Lung (tissue), 17 donors: ENCODE measurements at places on chromosomes 4 and X. TPM values are rescaled to one million over a fixed set of nuclear protein-coding genes. Genes with fewer than 3 reads are reported as not detected.

GRCh38 chr4:123312951-123313592, 83.5 kb upstream of the SPRY1 start:
- no peak overlapping the region for H3K27ac ChIP-seq
- H3K36me3 ChIP-seq, result no peaks in the 10 kb centered on the region
- no peak overlapping the region for H3K4me3 ChIP-seq
- no peaks in the 10 kb centered on the region for H3K27me3 ChIP-seq
- DNase-seq, result no peak

- H3K27ac ChIP-seq, result no peak overlapping the region
- no peak overlapping the region for H3K4me3 ChIP-seq
- no peak for DNase-seq
- H3K27me3 ChIP-seq, result no peaks in the 10 kb centered on the region
These were observed 1.4 kb downstream of the CLDN22 start for GRCh38 chr4:183318656-183319055.

- H3K4me3 ChIP-seq, result no peak overlapping the region
- no peaks in the 10 kb centered on the region for H3K27me3 ChIP-seq
- H3K4me1 ChIP-seq, result peaks cover 8% of the 10 kb centered on the region
- peak; percentile 41 for DNase-seq
- H3K36me3 ChIP-seq, result no peaks in the 10 kb centered on the region
- no peak overlapping the region for H3K27ac ChIP-seq
These were observed 61.8 kb downstream of the C4orf50 start for GRCh38 chr4:5956285-5957021.

DNA sequence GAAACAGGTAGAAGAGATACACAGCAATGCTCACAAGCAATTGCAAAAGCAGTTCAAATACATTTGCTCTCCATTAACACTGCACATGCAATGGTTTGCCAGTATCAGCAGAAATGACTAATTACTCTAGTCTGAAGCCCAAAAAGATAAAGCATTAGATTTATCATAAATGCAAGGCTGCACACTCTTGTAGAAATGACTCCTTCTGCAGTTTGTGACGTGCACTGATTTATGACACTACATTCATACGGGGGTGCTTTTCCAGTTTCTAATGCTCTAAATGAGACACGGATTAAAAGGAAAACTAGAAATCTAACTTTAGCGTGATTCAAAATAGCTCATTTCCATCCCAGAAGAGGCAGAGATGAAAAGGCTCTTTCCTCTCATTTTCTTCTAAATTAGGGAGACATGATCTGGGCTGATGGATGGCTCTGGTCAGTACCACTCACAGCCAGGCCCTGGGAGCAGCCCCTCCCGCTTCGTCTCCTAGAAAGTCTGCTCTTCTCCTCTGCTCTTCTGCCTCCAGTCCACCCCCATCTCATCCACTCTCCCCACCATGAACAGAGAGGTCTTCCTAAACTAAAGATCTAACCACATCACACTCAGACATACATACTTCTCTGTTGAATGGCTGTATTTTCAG, 33.2 kb downstream of the PPP2R2C start:
- no peaks in the 10 kb centered on the region for H3K36me3 ChIP-seq
- H3K27ac ChIP-seq, result no peak overlapping the region
- H3K27me3 ChIP-seq, result no peaks in the 10 kb centered on the region

Gene CXCL13
- total RNA-seq, result not detected

- DNase-seq, result no peak
- H3K27ac ChIP-seq, result no peak overlapping the region
- H3K27me3 ChIP-seq, result no peaks in the 10 kb centered on the region
- H3K4me3 ChIP-seq, result no peak overlapping the region
These were observed 14.0 kb upstream of the GPKOW start for GRCh38 chrX:49137492-49137891.

DNA sequence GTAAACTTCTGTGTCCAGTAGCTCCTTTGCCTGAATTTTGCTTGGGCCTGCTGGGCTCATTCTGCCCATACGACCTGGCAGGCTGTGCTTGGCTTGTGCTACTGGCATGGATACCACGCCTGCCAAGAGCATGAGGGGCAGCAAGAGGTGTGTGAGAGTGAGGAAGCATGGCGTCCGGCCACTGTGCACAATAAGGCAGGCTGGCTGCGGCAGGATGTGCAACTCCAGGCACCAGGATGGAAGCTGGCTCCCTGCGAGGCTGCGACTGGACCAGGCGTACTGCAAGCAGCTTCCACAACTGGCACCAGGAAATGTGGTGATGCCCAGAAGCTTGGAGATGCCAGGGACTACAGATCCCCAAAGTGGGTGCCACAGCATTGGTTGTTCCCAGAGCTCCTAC, 709.3 kb downstream of the PCDH18 start:
- H3K27ac ChIP-seq, result no peak overlapping the region
- no peaks in the 10 kb centered on the region for H3K4me1 ChIP-seq
- no peaks in the 10 kb centered on the region for H3K27me3 ChIP-seq
- no peak overlapping the region for H3K4me3 ChIP-seq

DNA sequence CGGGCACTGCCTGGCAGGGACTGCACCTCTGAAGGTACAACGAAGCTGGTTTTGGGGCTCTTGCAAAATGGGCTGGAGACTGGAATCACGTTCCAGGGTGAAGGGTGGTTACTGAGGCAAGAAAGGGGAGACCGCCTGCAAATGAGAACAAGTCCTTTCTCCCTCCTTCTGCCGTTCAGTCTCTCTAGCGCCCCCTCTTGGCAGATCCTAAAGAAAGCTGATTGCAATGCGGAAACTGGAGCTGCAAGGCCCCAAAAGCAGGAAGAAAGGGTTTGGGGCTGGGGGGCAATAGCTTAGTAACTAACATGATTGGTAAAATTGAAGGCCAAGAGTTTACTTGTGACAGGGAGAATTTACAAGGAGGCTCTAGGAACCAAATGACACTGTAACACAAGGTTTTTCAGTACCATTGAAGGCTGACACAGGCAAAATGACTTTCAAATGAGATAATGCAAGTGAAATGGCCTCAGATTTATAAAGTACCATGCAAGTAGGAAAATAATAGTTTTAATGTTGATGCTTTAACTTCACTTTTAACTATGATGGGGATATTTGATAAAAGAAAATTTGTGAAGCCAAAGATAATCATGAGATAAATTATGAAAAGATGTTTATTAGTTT, 222.7 kb upstream of the HAND2 start:
- H3K4me1 ChIP-seq, result no peaks in the 10 kb centered on the region
- no peaks in the 10 kb centered on the region for H3K27me3 ChIP-seq
- H3K36me3 ChIP-seq, result no peaks in the 10 kb centered on the region
- DNase-seq, result peak; percentile 52

Gene MOSPD2
- 19.4 TPM for total RNA-seq

GRCh38 chr4:25970226-25970675, 56.2 kb downstream of the SMIM20 start:
- H3K4me1 ChIP-seq, result no peaks in the 10 kb centered on the region
- no peaks in the 10 kb centered on the region for H3K36me3 ChIP-seq
- peak; percentile 42 for DNase-seq

DNA sequence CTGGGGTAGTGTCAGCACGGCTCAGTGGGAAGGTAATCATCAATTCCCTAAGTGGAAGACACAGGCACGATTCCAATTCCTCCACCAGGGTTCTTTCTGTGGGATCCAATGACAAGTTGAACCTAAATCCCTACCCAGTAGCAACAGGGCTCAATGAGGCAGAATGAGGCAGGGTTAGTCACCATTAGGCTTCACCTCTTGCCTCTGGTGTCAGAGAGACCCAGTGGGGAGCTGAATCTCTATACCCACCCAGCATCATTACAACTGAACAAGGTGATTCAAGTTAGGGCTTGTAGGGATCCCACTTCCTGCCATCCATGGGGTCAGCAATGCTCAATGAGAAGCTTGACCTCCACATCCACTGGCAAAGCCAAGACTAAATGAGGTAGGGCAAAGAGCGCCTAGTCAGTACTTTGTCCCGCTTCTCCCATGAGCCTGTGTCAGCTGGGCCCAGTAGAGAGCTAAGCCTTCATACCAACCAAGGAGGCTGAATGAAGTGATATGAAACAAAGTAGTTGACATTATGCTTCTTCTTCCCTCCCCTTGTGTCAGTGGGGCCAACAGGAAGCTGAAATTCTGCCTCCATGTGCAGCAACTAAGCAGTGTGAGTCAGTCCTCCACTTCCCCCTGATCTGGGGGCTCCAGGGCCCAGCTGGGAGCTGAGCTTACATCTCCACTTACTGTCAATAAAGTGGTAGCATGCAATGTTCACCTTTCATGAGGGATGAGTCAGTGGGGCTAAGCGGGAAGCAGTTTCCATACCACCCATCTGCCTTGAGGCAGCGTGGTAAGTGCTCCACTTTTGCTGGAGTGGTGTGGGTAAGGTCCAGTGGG, 36.4 kb upstream of the RBM41 start:
- no peaks in the 10 kb centered on the region for H3K36me3 ChIP-seq
- no peak overlapping the region for H3K4me3 ChIP-seq
- H3K27ac ChIP-seq, result no peak overlapping the region
- H3K27me3 ChIP-seq, result peaks cover 4% of the 10 kb centered on the region
- DNase-seq, result no peak
- no peaks in the 10 kb centered on the region for H3K4me1 ChIP-seq

Gene KLHL34
- 0.06 TPM for total RNA-seq

Gene SGCB
- 39.9 TPM for total RNA-seq

DNA sequence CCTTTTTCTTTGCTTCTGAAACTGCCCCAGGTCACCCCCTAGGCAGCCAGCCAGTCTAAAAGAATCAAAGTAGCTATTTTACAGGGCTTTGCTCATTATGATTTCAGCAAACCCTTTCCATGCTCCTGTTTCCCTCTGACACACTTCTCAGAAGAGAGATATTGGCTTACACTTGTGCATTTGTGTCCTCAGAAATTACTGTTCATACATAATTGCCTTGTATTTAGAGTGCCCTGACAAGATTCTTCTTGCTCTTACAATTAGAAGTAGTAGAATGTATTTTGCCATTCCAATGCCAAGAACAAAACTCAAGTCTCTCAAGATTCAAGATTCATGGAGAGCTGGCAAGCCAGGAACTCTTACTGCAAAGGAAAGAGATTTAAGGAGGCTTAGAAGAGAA, 531.0 kb upstream of the ZFP42 start:
- H3K4me3 ChIP-seq, result no peak overlapping the region
- H3K27ac ChIP-seq, result no peak overlapping the region
- no peak for DNase-seq

Gene PIM2
- total RNA-seq, result 21.7 TPM

GRCh38 chr4:78293821-78294301, 236.7 kb downstream of the FRAS1 start:
- peak; percentile 61 for DNase-seq
- H3K4me1 ChIP-seq, result peaks cover 8% of the 10 kb centered on the region
- no peaks in the 10 kb centered on the region for H3K36me3 ChIP-seq

DNA sequence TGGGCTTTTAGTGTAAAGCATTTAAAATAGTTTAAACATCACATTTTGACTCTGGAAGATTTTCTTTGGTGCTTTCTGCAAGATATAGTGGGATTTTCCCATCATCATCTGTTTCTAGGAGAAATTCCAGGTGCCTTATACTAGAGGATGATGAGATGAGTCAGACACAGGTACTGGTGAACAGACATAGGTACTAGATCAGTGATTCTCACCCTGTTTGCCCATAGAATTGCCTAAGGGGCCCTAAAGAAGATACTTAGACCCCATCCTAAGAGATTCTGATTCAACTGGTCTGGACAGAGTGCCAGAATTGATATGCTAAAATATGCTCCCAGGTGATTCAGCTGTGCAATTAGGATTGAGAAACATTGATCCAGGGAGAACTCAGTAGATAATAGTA, 9.7 kb downstream of the TSPAN7 start:
- H3K27me3 ChIP-seq, result no peaks in the 10 kb centered on the region
- no peak overlapping the region for H3K27ac ChIP-seq
- H3K4me3 ChIP-seq, result no peak overlapping the region
- no peak for DNase-seq
- no peaks in the 10 kb centered on the region for H3K4me1 ChIP-seq
- H3K36me3 ChIP-seq, result no peaks in the 10 kb centered on the region

DNA sequence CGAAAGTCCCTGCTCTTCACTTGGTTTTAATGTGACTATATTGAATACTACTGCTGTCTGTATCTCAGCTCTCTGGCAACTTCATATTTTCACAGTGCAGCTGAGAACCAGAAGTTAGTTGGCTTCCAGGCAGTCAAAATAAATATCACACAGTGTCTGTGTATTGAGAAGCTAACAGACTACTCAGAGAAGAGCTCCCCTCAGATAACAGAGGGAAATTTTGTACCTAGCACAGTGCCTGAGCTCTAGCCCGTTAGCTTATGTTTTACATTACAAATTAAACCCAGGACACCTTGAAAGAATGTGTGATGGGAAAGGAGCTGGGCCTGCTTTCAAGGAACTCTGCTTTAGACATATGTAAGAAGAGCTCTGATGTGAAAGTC, 22.7 kb downstream of the JADE1 start:
- no peak overlapping the region for H3K4me3 ChIP-seq
- H3K4me1 ChIP-seq, result peaks cover 21% of the 10 kb centered on the region
- no peaks in the 10 kb centered on the region for H3K36me3 ChIP-seq
- H3K27ac ChIP-seq, result no peak overlapping the region
- no peak for DNase-seq

Gene VCX3A
- total RNA-seq, result not detected

DNA sequence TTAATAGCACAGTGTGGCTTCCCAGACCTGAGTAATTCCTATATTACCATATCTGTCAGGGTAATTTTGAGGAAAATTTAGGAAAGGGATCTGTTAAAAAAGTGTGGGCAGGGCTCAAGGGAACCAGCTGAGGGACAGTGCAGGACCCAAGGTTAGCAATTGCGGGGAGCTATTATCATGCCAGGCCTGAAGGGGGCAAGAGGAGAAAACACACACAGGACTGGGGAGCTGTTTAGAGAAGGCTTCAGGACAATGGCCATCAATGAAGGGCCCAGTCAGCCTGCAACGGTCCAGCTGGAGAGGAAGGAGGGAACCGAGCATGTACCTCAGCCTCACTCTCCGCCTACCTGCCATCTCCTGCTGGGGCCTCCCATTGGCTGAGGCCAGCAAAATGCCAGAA, 19.0 kb upstream of the NHS start:
- H3K4me1 ChIP-seq, result no peaks in the 10 kb centered on the region
- no peaks in the 10 kb centered on the region for H3K36me3 ChIP-seq
- no peak overlapping the region for H3K4me3 ChIP-seq
- no peaks in the 10 kb centered on the region for H3K27me3 ChIP-seq
- DNase-seq, result no peak
- no peak overlapping the region for H3K27ac ChIP-seq

DNA sequence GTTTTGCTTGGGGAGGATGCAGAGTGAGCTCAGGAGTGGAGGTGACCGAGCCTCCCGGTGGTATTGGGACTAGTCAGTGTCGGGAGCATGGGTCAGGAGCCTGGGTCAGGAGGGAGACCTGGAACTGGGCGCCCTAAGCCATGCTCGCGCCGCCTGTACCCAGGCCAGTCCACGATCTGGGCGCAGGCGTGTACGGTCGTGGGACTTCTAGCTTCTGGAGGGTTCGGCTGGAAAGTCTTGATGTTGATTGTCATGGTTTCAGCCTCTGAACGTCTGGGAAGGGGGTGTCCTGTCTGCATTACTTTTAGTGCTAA, 244 bp downstream of the EIF2S3 start:
- H3K36me3 ChIP-seq, result peaks cover 8% of the 10 kb centered on the region
- H3K27ac ChIP-seq, result peak overlapping the region; percentile 91
- no peaks in the 10 kb centered on the region for H3K27me3 ChIP-seq
- peaks cover 5% of the 10 kb centered on the region for H3K4me1 ChIP-seq
- H3K4me3 ChIP-seq, result peak overlapping the region; percentile 88
